RPMI7951 (cell line): ENCODE measurements at places on chromosomes 1 and 21. TPM values are rescaled to one million over a fixed set of nuclear protein-coding genes. Genes with fewer than 3 reads are reported as not detected.

The AVPR1B gene
- not detected in 2 replicates for total RNA-seq

The CNKSR1 gene
- total RNA-seq: under 0.01 and 0.12 TPM in 2 replicates

The KCNA3 gene
- under 0.01 and 0.10 TPM in 2 replicates for total RNA-seq

The SPRR2G gene
- not detected in 2 replicates for total RNA-seq

GRCh38 chr1:110787328-110788071, 85.4 kb upstream of the CD53 start:
- DNase-seq: no peak

DNA sequence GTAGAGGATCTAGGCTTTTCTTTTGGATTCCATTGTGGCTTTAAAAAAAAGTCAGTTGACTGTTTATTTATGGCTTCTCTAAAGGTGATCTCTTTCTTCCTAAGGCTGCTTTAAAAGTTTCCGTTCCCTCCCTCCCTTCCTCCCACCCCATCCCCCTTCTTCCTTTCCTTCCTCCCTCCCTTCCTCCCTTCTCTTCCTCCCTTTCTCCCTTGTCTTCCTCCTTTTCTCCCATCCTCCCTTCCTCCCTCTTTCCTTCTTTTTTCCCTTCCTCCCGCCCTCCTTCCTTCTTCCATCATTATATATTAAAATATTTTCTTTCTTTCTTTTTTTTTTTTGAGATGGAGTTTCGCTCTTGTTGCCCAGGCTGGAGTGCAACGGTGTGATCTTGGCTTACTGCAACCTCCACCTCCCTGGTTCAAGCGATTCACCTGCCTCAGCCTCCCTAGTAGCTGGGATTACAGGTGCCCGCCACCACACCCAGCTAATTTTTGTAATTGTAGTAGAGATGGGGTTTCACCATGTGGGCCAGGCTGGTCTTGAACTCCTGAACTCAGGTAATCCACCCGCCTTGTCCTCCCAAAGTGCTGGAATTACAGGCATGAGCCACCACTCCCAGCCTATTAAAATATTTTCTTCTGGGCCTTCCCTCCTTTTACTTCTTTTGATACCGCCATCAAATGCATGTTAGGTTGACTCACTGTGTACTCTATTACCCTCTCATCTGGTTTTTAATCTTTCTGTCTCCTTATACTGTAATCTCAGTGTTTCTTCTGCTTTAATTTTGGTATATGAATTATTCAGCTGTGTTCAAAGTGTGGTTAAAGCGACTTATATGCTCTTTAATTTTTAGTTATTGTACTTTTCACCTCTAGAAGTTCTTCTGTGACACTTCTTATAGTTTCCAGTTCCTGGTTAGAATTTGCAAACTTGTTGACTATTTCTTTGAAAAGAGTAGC, 59.2 kb upstream of the ATP5PO start:
- DNase-seq: no peak

DNA sequence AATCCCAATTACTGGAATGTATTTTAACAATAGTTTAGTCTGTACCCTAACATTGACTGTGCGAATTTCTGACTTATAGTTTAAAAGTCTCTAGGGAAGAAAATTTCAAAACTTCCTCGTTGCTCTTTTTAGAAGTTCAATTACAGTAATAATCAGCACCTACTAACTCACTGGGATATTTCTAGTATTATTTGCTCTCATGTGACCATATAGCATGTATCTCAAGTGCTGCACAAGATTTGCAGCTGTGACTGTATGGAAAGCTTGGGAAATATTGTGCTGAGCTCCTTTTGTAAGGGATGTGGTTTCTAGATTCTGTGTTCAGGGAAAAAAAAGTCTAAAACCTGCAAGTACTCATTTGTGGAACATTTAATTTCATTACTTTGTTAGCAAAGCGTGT, 153.1 kb downstream of the ST6GALNAC3 start:
- no peak for DNase-seq

- no peak for DNase-seq
Observed at GRCh38 chr1:41804176-41804575, 114.5 kb downstream of the HIVEP3 start.

- DNase-seq: peak; percentile 37
Observed at GRCh38 chr1:107142140-107142542, 1.3 kb downstream of the NTNG1 start.

GRCh38 chr1:2115702-2116341, 65.6 kb downstream of the PRKCZ start:
- DNase-seq: no peak

DNA sequence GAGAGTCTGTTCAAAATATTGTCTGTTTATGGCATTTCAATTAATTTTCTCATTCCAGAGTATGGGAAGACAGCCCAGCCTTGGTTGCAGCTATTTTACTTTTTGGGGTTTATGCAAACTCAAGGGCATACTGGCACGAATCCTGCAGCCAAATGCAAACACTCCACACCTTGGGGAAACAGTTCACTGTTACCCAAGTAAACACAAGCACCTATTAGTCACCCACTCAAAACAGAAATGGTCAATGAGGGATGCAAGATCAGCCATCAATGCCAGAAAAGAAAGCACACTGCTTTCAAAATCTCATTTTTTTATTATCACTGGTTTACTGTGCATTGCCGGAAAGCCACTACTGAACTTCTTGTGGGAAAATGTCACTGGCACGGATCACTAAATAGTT, 170.6 kb downstream of the RUNX1 start:
- DNase-seq: no peak

- no peak for DNase-seq
Observed at GRCh38 chr1:106910798-106911197, 145.7 kb upstream of the PRMT6 start.

GRCh38 chr21:44460441-44460755, 5.1 kb downstream of the LRRC3 start:
- DNase-seq: no peak

GRCh38 chr1:60502506-60502905, 428.9 kb upstream of the C1orf87 start:
- no peak for DNase-seq

GRCh38 chr1:234216116-234216703, 157.0 kb upstream of the COA6 start:
- no peak for DNase-seq
